Activated CD4-positive, CD25-positive, alpha-beta regulatory T cell (primary cell): ENCODE measurements at places on chromosomes 5 and 9.

DNA sequence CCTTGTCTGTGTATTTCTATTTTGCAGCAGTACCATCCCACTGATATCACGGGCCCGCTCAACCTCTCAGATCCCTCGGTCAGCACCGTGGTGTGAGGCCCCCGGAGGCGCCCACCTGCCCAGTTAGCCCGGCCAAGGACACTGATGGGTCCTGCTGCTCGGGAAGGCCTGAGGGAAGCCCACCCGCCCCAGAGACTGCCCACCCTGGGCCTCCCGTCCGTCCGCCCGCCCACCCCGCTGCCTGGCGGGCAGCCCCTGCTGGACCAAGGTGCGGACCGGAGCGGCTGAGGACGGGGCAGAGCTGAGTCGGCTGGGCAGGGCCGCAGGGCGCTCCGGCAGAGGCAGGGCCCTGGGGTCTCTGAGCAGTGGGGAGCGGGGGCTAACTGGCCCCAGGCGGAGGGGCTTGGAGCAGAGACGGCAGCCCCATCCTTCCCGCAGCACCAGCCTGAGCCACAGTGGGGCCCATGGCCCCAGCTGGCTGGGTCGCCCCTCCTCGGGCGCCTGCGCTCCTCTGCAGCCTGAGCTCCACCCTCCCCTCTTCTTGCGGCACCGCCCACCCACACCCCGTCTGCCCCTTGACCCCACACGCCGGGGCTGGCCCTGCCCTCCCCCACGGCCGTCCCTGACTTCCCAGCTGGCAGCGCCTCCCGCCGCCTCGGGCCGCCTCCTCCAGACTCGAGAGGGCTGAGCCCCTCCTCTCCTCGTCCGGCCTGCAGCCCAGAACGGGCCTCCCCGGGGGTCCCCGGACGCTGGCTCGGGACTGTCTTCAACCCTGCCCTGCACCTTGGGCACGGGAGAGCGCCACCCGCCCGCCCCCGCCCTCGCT, 1.9 kb downstream of the LRRC26 start:
- DNase-seq: no peak

- DNase-seq: no peak
Measured at GRCh38 chr9:76086539-76086938, 196.1 kb downstream of the PCSK5 start.

DNA sequence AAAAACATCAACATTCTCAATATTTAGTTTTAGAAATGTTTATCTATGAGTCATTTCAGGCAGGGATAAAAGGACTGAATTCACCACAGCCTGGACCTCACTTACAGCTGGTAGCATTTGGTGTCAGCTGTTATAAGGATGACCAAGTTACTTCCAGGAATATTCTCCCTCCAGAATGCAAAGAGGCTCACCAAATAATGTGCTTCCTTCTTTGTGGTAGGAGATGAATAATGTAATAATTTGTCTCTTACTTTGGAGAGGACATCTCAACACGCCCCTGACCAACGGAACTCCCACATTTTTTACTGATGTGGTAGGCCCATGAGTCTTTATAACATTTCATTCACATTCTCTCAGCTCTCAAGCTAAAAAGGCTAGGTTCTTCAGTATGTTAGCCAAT, 825.9 kb upstream of the GRAMD2B start:
- no peak for DNase-seq

GRCh38 chr5:54529565-54529964, 12.0 kb downstream of the SNX18 start:
- no peak for DNase-seq

DNA sequence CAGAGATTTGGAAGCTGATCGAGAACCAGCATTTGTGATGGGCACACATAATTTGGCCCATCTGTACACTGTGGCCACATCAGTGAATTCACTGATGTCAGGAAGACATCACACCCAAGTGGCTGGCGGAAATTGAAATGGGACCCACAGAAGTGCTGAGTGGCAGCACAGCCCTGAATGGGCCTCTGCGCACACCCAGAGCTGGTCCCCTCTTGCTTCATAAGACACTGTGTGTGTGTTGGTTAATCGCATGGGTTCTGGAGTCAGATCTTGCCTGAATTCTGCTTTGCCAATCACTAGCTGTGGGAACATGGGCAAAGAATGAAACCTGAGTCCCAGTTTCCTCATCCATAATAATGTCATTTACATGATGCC, 72.2 kb downstream of the PCSK5 start:
- no peak for DNase-seq

GRCh38 chr5:122077366-122078115, 518 bp downstream of the LOX start:
- no peak for DNase-seq

DNA sequence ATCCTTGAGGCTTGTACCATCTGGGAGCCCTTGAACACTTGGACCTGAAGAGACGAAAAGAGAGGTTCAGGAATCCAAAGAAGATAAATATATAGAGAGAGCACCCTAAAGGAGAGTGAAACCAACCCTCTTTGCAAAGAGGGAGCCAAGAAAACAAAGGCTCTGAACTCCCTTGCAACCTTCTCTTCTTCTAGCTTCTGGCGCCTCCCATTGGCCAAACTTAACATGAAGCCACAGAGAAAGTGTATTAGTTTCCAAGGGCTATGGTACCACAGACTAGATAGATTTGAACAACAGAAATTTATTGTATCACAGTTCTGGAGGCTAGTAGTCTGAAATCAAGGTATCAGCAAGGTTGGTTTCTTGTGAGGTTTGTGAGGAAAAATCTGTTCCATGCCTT, 175.1 kb downstream of the HCN1 start:
- no peak for DNase-seq

- DNase-seq: no peak
Measured at GRCh38 chr9:4152876-4153275, 147.0 kb downstream of the GLIS3 start.

- DNase-seq: no peak
Measured at GRCh38 chr9:12698986-12699385, 5.8 kb downstream of the TYRP1 start.

DNA sequence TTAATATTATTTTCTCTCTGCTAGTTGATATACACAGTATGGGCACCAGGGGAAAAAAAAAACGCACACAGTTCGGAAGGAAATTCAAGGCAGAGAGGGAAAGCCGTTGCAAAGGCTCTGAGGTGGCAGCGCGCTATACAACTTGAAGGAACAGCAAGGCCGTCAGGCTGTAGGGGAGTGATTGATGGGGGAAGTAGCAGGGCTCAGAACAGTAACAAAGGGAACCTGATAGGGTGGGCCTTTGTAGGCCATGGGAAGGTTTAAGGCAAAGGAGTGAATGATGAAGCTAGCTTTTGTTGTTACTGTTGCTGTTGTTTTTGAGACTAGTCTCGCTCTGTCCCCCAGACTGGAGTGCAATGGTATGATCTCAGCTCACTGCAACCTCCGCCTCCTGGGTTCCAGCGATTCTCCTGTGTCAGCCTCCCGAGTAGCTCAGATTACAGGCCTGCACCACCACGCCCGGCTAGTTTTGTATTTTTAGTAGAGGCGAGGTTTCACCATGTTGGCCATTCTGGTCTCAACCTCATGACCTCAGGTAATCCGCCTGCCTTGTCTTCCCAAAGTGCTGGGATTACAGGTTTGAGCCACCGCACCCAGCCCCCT, 27.0 kb downstream of the AQP7 start:
- no peak for DNase-seq

DNA sequence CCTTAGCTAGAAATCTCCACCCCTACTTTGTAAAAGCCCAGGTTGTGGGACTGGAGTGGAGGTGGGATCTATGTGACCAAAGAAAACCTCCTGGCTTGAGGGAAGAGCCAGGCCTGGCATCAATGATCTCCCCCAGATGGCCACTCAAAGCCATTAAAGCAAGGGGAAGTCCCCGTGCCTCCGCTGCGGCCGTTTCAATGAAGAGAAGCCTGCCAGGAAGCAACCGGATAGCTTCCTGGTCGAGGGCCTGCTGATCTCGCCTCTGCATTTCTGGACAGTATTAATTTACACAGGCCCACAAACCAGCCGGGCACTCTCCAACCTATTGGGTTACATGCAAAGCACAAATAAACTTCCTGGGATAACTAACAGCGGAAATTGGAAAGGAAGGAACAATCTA, 160.5 kb upstream of the MSX2 start:
- no peak for DNase-seq

DNA sequence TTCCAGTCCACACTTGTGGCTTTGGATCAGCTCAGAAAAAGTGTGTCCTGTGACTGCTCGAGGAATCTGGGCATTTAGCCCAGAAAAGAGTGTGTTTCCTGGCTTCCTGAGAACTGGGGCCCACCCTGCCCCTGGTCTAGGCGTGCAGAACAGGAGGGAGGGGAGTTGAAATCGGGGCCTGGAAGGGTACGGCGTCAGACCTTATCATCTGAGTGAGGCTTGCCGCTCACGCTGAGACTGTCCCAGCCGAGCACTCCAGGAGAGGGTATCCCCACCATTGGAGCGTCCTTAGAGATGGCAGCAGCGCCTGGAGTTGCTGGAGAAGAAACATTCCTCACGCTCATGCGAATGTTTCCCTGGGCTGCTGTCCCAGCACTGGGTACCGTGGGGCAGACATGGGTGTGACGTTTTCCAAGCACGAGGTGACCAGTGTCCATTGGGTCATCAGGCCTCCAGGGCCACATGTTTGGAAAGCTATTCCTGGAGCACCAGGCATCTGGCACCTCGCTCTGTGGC, 22.5 kb downstream of the NEK6 start:
- DNase-seq: no peak

GRCh38 chr5:132279801-132280200, 14.4 kb upstream of the SLC22A4 start:
- no peak for DNase-seq

GRCh38 chr5:651296-652022, 39.3 kb downstream of the CEP72 start:
- DNase-seq: no peak

DNA sequence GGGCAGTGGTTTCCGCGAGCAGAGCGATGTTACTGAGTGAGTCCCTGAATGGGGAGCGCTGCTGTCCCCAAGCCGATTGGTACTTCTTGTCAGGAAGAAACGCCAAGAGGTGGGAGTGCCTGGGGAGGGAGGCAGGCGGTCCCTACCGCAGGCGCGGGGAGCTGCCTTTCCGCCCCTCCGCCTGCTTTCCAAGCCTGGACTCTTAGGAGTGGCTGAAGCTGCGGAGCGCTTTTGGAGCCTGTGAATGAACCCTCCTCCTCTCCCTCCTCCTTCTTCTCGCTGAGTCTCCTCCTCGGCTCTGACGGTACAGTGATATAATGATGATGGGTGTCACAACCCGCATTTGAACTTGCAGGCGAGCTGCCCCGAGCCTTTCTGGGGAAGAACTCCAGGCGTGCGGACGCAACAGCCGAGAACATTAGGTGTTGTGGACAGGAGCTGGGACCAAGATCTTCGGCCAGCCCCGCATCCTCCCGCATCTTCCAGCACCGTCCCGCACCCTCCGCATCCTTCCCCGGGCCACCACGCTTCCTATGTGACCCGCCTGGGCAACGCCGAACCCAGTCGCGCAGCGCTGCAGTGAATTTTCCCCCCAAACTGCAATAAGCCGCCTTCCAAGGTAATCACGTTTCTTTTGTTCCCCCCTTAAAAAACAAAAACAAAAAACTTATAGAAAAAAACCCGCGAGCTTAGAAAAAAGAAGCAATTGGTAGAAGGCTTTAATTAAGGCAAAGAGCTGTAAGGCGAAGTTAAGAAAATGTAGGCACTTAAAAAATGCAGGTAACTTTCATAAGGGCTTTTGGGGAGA, at the start of gene VCAN:
VCAN (plus strand) TSS at position 340 of the 808 bp plus-strand sequence. CDS start 11,775 bp downstream, outside the sequence.
- DNase-seq: no peak
